Germinal center (tissue), 1 donor: ENCODE measurements at places on chromosomes 16 and 17.

GRCh38 chr16:58421059-58421458, 28.8 kb downstream of the GINS3 start:
- DNase-seq = no peak

GRCh38 chr17:78803186-78803845, 21.2 kb upstream of the CYTH1 start:
- no peak for DNase-seq

GRCh38 chr17:56608944-56609343, 15.4 kb downstream of the NOG start:
- DNase-seq = no peak

DNA sequence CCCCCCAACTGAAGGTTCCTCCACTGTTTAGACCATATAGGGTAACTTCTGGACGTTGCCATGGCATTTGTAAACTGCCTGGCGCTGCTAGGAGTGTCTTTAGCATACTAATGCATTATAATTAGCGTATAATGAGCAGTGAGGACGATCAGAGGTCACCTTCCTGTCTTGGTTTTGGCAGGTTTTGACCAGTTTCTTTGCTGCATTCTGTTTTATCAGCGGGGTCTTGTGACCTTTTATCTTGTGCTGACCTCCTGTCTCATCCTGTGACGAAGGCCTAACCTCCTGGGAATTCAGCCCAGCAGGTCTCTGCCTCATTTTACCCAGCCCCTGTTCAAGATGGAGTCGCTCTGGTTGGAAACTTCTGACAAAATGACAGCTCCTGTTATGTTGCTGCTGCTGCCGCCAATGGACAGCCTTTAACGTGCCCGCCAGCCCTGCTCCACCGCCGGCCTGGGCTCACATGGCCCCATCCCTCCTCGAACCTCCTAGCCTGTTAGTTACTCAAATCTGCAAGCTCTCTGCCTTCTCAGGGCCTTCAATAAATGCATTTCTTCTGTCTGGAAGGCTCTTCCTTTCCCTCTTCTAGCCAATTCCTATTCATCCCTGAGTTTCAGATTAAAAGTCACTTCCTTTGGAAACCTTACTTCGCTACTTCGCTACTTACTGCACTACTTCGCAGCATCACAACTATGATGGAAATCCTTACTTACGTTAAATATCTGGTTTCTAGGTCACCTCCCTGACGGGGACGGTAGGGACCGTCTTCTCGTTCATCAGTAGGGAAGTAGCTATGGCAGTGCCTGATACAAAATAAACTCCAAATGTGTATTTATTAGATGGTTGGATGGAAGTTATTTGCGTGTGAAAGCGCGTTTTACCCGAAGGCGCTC, 640 bp upstream of the NAGLU start:
- no peak for DNase-seq

DNA sequence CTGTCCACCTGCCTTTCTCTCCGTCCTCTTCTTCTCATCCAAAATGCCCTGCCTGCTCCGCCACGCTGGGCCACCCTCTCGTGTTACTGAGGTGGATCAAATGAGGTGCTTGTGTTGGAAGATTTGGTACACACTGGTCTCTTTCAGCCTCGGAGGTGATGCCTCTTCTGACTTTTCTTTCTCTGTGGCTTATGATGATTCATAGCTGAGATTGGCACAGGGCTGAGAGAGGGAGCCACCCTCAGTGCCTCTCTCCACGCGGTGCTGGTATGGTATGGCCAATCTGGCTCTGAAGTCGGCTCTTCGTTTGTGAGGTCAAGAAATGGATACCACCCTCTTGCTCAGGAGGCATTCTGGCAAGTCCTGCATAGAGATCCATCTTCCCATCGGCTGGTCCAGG, 82.4 kb downstream of the PLCG2 start:
- DNase-seq = no peak
